ENCODE measurements at places on chromosomes 6 and 20.
A peak's percentile ranks its signal among the peaks of the same experiment; 100 is the strongest.

- no peak overlapping the region for H3K4me3 ChIP-seq
- no peak overlapping the region for H3K27ac ChIP-seq
- H3K4me1 ChIP-seq, result no peaks in the 10 kb centered on the region
- no peaks in the 10 kb centered on the region for H3K36me3 ChIP-seq
- no peaks in the 10 kb centered on the region for H3K27me3 ChIP-seq
Observed at GRCh38 chr6:145119081-145119480, 616.2 kb downstream of the EPM2A start.

DNA sequence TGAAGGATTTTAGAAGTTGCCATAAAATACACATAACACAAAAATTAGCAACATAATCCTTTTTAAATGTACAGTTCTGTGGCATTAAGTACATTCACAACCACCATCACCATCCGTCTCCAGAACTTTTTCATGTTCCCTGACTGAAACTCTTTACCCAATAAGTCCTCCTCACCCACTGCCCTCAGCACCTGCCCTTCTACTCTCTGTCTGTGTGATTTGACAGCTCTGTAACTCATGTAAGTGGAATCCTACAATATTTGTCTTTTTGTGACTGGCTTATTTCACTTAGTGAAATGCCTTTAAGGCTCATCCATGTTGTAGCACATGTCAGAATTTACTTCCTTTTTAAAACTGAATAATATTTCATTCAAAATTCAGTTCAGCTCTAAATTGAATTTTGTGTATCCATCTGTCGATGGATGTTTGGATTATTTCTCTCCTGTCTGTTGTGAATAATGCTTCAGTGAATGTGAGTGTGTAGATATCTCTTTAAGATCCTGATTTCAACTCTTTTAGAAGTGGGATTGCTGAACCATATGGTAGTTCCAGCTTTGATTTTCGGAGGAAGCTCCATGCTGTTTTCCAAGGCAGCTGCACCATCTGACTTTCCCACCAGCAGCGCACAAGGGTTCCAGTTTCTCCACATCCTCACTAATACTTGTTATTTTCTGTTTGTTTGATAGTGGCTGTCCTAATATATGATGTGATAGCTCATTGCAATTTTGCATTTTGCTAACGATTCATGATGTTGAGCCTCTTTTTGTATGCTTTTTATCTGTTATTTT lies 4.2 kb downstream of the ENTPD6 start:
- H3K4me3 ChIP-seq, result no peak overlapping the region
- no peaks in the 10 kb centered on the region for H3K4me1 ChIP-seq
- H3K36me3 ChIP-seq, result no peaks in the 10 kb centered on the region
- H3K27me3 ChIP-seq, result no peaks in the 10 kb centered on the region

DNA sequence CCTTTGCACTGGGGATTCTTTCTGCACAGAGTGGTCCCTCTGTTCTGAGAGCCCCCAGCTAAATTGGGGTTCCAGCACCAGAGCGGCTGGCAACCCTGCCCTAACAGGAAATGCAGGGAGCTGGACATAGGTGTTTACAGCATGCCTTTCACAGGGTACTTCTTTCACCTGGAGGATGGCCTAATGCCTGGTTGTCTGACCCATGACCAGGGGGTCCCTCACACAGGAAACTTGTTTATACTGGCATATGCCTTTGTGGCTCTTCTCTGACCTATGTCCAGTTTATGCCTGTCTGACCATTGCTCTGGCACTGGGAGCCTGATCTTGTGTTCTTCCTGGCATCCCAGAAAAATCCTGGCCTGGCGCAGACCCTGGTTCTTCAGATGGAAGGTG lies 66.1 kb downstream of the AFG1L start:
- H3K36me3 ChIP-seq, result no peaks in the 10 kb centered on the region
- no peak overlapping the region for H3K4me3 ChIP-seq
- no peak overlapping the region for H3K27ac ChIP-seq
- no peaks in the 10 kb centered on the region for H3K4me1 ChIP-seq
- no peak for DNase-seq
- H3K27me3 ChIP-seq, result no peaks in the 10 kb centered on the region

- H3K4me3 ChIP-seq, result no peak overlapping the region
- peaks cover 27% of the 10 kb centered on the region for H3K4me1 ChIP-seq
- no peak for DNase-seq
- no peaks in the 10 kb centered on the region for H3K27me3 ChIP-seq
- H3K36me3 ChIP-seq, result no peaks in the 10 kb centered on the region
- peak overlapping the region; percentile 60 for H3K27ac ChIP-seq
Observed at GRCh38 chr6:31558631-31559500, 11.5 kb downstream of the NFKBIL1 start.

GRCh38 chr20:39960522-39961428 lies 728.3 kb downstream of the MAFB start:
- no peak overlapping the region for H3K4me3 ChIP-seq
- no peaks in the 10 kb centered on the region for H3K36me3 ChIP-seq
- no peak for DNase-seq
- no peaks in the 10 kb centered on the region for H3K4me1 ChIP-seq

DNA sequence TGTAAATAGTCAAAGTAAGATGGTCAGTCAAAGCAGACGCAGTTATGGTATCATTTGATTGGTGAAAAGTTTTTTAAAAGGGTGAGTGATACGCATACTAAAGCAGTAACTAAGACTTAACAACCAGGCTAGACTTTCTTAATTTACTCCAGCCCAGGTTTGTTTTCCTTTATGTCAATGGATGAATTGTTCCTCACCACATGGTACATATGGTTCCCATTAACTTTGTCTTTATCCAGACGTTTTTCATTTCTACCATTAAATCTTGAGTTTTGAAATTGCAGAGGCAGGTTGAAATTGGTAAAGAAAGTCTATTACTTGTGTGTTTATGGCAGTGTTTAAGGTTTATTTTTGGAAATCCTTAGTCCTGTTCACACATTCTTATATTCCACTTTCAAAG lies 98.5 kb upstream of the SCGN start:
- H3K4me1 ChIP-seq, result no peaks in the 10 kb centered on the region
- no peak overlapping the region for H3K4me3 ChIP-seq
- no peaks in the 10 kb centered on the region for H3K36me3 ChIP-seq
- no peaks in the 10 kb centered on the region for H3K27me3 ChIP-seq
- H3K27ac ChIP-seq, result no peak overlapping the region
- no peak for DNase-seq

- no peak for DNase-seq
- H3K4me1 ChIP-seq, result no peaks in the 10 kb centered on the region
- H3K27me3 ChIP-seq, result no peaks in the 10 kb centered on the region
- no peaks in the 10 kb centered on the region for H3K36me3 ChIP-seq
Observed at GRCh38 chr6:141484711-141485110, 648.0 kb upstream of the GJE1 start.

- no peaks in the 10 kb centered on the region for H3K27me3 ChIP-seq
- H3K36me3 ChIP-seq, result no peaks in the 10 kb centered on the region
- no peak overlapping the region for H3K4me3 ChIP-seq
- no peak for DNase-seq
- H3K27ac ChIP-seq, result no peak overlapping the region
Observed at GRCh38 chr6:4025681-4026080, 53.3 kb downstream of the FAM217A start.

- H3K27me3 ChIP-seq, result no peaks in the 10 kb centered on the region
- no peak for DNase-seq
- H3K36me3 ChIP-seq, result no peaks in the 10 kb centered on the region
- peak overlapping the region; percentile 84 for H3K27ac ChIP-seq
- peak overlapping the region; percentile 36 for H3K4me3 ChIP-seq
Observed at GRCh38 chr20:4813863-4814695, 92.4 kb downstream of the PRND start.

DNA sequence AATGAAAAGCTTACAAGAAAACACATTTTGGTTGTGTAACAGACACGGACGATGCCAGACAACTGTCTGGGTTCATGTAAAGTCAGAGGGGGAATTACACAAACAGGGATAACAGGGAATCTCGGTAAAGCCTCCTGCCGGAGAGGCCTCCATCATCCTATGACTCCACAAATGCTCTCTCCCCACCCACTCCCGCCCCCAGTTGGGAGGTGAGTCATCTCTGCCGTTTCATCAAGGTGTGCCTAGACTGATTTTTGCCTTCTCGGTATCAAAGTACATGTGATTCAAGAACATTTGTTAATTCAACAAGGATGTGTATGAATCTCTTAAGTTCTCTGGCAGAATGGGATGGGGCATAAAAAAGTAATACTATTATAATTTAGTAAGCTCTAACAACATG lies 304.9 kb upstream of the PRDM1 start:
- DNase-seq, result no peak
- H3K36me3 ChIP-seq, result no peaks in the 10 kb centered on the region
- no peak overlapping the region for H3K4me3 ChIP-seq

- H3K27me3 ChIP-seq, result no peaks in the 10 kb centered on the region
- H3K4me3 ChIP-seq, result no peak overlapping the region
- H3K27ac ChIP-seq, result no peak overlapping the region
- no peaks in the 10 kb centered on the region for H3K4me1 ChIP-seq
- DNase-seq, result no peak
Observed at GRCh38 chr6:166722785-166723184, 95.7 kb upstream of the RPS6KA2 start.

DNA sequence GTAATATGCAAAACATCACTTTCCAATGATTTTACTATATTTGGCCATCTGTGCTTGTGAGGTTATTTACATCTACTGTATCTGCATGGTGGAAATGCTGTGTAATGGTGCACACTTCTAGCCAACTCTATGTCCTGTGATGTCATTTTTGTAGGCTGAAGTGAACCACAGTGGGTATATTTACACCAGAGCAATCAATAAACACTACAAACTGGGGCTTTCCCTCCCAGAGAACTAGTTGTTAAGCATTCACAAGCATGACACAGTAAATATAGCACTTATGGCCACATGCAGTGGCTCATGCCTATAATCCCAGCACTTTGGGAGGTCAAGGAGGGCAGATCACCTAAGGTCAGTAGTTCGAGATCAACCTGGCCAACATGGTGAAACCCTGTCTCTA lies 4.9 kb downstream of the SLC22A2 start:
- H3K4me1 ChIP-seq, result no peaks in the 10 kb centered on the region
- no peak overlapping the region for H3K27ac ChIP-seq
- H3K27me3 ChIP-seq, result no peaks in the 10 kb centered on the region
- DNase-seq, result no peak

- no peaks in the 10 kb centered on the region for H3K36me3 ChIP-seq
- H3K4me3 ChIP-seq, result no peak overlapping the region
- H3K27me3 ChIP-seq, result no peaks in the 10 kb centered on the region
- DNase-seq, result no peak
- no peaks in the 10 kb centered on the region for H3K4me1 ChIP-seq
Observed at GRCh38 chr6:53159558-53159957, 10.9 kb upstream of the GCM1 start.

DNA sequence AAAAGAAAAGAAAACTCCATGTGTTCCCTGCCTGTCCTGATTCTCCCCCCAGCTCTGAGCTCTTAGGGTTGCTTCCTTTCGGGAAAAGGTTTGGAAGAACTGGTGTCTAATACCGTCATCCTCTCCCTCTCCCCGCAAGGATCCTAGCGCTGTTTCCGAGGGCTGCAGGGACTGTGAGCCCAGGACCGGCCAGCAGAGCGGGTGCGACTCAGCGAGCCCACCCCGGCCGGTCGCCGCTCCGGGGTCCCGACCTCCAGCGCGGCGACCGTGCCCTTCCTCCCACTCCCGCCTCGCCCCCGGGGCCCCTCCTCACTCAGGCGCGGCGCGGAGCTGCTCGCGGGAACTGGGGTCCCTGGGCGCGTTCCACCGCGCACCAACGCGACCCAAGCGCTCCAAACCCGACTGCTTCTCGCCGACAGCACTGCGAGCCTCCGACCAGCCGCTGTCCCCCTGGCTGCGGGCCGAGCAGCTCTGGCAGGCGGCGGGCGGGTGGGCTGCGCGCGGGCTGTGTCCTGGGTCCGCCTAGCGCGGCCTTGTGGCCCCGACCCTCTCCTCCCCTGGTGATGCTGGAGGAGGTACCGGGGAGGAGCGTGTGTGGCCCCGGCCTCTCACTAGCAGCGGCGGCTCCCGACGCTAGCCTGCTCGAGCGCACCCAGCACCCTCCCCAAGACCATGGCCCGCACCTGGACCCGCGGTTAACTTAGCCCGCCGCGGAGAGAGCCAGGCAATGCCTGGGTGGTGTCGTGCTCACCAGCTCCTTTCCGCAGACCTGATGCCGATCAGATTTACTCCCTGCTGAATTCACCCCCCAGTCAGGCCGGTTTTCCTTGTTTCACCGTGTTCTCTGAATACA lies at the start of gene PLA2G7:
Gene PLA2G7, minus strand, starts transcription at position 509 of the 853 bp plus-strand sequence. CDS start 12,484 bp downstream, outside the sequence.
- H3K27ac ChIP-seq, result peak within 1 kb of the TSS; percentile 8
- H3K36me3 ChIP-seq, result no peaks in the 10 kb centered on the region
- no peaks in the 10 kb centered on the region for H3K4me1 ChIP-seq

DNA sequence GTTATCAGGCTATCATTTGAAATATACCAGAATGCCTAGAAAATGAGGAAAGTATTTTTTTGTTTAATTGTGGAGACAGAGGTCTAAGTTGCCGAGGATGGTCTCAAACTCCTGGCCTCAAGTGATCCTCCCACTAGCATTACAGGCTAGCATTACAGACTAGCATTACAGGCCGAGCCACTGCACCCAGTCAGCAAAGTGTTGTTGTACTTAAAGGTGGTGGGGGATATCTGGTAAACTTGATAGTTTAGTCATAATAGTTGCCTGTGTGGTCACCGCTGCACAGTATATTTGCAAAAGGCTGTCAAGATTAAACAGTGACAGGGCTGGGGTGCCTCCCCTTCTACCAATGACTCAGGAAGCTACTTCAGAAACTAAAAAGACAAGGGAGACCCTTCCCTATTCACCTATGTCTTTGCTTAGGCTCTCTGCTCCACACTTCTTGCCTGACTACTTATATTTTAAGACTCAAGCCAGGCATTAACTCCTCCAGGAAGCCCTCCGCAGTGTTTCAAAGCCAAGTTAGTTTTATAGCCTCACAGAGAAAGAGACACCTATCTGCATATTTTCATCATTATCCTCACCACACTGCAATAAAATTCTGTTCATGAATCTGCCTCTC lies 3.1 kb upstream of the AKIRIN2 start:
- no peaks in the 10 kb centered on the region for H3K27me3 ChIP-seq
- H3K4me1 ChIP-seq, result no peaks in the 10 kb centered on the region
- H3K4me3 ChIP-seq, result no peak overlapping the region
- no peak overlapping the region for H3K27ac ChIP-seq
- DNase-seq, result no peak

GRCh38 chr6:36201612-36202011 lies 5.1 kb downstream of the BRPF3 start:
- H3K27ac ChIP-seq, result no peak overlapping the region
- H3K36me3 ChIP-seq, result no peaks in the 10 kb centered on the region
- H3K4me3 ChIP-seq, result no peak overlapping the region
- no peak for DNase-seq
- no peaks in the 10 kb centered on the region for H3K4me1 ChIP-seq

DNA sequence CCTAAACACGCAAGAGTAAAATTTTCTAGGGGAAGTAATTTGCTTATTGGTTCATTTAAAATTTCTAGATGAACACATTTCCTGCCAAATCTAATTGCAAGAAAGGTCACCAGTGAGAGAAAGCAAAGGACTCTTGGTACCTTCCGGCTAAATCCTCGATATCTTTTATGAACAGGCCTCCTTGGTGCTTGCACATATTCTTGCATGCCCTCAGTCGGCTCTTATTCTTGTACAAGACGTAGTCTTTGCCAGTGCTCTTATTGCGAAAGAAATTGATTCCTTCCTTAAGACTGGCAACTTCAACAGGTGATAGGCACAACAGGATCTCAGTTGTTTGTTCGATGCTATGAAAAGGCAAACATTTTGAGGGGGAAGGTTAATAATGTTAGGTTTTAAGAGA lies 141.7 kb upstream of the CARMIL1 start:
- H3K4me3 ChIP-seq, result peak overlapping the region; percentile 51
- H3K4me1 ChIP-seq, result no peaks in the 10 kb centered on the region
- peak overlapping the region; percentile 85 for H3K27ac ChIP-seq
- no peak for DNase-seq

- no peak overlapping the region for H3K4me3 ChIP-seq
- H3K27me3 ChIP-seq, result no peaks in the 10 kb centered on the region
- no peaks in the 10 kb centered on the region for H3K4me1 ChIP-seq
- peak overlapping the region; percentile 52 for H3K27ac ChIP-seq
Observed at GRCh38 chr6:3825331-3825831, 23.8 kb upstream of the FAM50B start.
